CD4-positive, CD25-positive, alpha-beta regulatory T cell (primary cell): ENCODE measurements at places on chromosomes 13 and 19.

DNA sequence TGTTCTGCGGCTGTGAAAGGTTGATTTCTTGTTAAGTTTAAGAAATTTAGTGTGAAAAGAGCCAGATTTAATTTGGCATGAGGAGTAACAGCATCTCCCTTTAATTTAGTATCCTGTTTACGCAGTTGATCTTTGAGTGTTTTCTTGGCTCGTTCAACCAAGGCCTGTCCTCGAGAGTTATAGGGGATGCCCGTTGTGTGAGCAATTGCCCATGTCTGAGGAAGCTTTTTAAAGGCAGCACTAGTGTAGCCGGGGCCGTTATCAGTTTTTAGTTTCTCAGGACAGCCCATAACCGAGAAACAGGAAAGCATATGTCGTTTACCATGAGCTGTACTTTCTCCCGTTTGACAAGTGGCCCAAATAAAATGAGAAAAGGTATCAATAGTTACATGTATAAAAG lies 47.5 kb upstream of the ZNF43 start:
- no peak for DNase-seq

DNA sequence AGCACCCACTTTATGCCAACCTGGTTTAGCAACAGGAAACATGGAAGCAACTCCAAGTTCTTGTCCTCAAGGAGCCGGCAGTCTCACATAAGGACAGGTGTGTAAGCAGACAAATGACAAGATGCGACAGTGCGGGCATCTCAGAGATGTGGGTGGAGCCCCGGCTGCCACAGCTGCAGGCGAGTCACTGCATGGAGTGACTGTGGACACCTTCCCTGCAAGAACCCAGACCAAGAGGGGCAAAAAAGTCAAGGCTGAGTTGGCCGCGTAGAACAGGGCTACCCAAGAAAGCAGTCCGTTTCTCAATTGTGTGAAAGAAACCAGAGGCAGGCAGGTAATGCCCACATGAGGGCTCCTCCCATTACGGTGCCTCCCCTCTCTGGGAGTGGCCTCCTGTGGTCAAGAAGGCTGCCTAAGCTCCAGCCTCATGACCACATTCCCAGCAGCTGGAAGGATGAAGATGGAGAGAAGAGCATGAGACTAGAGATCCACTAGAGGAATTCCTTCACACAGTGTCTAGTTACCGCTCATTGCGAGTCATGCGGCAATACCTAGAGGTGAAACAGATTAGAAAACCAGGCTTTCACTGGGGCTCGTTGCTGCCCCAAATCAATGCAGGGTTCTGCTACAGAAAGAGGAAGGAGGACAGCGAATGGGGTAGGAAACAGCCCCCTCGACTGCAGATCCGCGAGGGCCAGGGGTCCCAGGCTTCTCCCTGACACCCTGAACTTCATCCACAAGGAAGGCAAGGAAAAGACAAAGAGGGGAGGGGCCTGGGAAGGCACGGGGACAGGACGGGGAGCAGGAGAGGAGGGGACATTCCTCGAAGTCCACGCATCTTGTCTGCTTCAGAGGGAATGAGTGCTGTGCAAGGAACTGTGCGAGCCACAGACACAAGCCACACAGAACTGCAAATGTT lies 80.2 kb downstream of the SPACA7 start:
- no peak for DNase-seq

GRCh38 chr19:33239223-33239975 lies 13.7 kb upstream of the SLC7A10 start:
- DNase-seq = no peak

DNA sequence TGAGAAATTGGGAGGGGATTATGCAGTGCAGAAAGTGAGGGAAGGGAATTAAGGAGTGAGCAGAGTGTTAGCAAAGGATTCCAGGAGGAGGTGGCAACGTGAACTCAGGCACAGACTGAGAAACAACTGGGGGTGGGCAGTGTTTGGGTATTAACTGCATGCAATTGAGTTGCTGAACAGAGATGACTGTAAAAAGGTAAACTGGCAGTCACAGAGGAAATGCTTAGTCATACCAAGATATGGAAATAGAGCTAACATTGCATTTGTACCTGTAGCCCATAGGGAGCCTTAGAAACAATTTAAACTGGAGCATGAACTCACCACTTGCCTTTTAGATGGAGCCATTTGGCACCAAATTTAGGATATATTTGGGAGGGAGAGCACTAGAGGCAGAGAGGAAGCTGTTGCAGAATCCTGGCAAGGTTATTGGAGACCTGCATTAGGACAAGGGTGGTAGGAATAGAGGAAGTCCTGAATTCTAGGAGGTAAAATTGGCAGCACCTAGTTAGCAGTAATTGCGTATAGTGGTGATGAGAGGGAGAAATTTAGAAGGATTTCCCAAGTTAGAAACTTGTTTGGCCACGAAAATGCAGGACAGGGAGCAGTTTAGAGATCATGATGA lies 100.6 kb upstream of the FRY start:
- DNase-seq = no peak

- DNase-seq = no peak
Observed at GRCh38 chr13:101556676-101557123, 104.2 kb downstream of the ITGBL1 start.

GRCh38 chr19:49787746-49788145 lies 20.9 kb downstream of the AP2A1 start:
- DNase-seq = no peak

DNA sequence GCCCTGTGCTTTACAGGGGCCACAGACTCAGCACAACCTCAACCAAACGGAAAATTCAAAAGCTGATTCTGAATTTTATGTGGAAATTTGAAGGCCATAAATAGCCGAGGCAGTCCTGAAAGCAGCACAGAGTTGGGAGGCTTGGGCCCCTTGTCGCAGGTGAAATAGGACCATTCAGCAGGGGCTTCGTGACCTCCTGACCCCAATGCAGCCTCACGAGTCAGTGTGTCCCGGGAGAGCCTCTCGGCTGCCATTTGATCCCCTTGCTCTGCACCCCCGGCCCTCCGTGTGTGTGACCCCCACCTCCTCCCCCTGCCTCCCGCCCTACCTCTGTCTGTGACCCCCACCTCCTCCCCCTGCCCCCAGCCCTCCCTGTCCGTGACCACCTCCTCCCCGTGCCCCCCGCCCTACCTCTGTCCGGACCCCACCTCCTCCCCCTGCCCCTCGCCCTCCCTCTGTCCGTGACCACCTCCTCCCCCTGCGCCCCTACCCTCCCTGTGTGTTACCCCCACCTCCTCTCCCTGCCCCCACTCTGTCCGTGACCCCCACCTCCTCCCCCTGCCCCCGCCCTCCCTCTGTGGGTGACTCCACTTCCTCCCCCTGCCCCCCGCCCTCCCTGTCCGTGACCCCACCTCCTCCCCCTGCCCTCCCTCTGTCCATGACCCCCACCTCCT lies 41.7 kb upstream of the TFDP1 start:
- no peak for DNase-seq

DNA sequence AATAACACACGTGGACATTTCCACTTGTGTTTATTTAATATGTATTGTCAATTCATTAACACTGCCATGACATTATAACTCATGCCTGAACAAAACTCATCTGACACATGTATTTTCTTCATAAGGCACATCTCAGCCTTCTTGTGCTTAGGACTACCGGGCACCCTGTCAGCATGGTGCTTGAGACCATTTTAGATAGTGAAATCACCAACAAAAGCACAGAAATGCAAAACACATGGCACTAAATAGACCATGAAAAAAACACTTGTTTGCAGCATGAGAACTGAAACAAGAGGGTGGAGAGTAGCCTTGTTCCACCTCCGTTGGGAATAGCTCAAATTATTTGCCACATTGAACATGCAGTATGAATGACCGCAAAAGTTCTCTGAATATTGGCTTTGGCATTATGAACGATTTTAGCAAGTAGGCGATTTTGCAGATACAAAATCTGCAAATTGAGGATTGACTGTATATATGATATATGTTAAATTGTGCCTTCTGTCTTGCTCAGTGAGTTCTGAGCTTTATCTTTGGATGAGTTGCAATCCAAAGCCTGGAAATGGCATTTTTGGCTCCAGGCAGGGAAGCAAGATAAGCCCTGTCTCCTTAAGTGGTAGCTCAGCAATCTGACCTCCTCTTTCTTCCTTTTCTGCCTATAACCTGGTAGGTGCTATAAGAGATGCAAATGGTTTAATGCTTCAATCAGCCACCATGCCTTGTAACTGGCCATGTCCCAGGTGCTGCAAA lies 328.2 kb downstream of the HS6ST3 start:
- no peak for DNase-seq

DNA sequence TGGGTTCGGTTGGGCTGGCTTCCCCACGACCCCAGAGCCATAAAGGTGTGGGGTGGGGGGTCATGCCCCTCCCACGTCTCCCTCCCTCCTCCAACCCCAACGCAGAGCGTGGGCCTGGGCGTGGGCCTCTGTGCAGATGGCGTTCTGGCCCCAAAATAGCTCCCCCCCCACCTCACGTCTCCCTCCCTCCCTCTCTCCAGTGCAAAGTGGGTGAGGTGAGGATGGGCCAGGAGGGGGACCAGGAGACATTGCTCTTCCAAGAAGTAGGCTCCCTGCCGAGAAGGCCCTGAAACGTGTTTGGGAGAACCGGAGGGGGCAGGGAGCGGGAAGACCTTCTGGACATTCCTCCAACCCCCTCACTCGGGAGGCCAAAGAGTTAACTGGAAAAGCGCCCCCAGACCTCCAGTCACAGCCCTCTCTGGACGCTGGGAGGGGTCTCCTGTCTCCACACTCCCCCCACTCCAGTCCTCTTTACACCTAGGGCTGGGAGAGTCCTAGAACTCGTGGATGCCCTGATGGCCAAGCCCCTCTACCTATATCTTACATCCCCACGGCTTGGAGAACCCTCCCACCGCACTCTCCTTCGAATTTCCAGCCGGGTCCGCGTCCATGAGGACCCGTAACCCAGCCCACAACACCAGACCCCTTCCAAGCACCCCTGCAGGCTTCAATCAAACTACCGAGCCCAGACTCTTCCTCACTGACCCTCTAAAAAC lies 855 bp downstream of the UNC13A start:
- no peak for DNase-seq

DNA sequence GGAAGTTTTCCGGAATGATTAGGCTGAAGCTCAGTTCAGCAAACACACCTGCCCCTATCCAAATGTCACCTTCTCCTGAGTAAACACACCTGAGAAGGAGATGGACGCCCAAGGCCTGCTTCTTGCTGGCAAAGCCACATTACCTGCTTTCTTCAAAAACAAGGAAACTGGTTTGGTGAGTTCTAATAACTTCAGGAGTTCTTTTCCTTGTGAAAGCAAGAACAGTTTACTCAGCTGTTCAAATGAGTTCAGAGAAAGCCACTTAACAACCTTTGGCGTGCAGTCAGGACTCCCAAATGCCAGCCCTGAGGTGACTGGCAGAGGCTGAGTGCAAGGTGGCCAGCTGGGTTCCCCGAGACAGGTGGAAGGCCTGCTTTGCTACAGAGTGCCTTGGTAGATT lies 160.5 kb downstream of the STK24 start:
- no peak for DNase-seq

DNA sequence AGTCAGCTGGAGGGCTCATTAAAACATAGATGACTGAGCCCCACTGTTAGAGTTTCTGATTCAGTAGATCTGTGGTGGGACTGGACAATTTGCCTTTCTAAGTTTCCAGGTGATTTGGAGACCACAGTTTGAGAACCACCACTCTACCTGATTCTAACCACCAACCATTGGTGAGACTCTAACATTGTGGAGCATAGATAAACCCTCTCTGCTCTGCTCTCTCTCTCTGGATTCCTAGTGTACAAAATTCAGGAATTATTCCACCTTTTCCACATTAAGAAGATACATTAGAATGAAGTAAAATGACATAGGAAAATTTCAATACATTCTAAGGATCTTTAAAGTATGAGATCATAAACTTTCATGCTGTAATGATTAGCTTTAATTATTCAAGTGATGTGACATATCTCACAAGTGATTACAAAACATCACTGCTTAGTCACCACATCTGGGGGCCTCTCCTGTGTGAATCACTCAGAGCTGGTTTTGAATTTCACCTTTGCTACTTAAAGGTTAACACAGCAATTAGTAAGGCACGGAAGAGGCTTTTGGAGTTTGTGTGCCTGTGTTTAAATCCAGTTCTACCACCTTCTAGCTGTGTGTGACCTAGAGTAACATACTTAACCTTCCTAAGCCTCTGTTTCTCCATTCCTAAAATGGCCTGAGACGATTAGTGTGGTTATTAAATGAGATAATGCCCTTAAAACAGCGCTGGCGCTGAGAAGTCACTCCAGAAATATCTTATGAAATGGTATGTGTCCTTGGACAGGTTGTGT lies 78.5 kb upstream of the NBEA start:
- DNase-seq = no peak

GRCh38 chr13:99158846-99159245 lies 41.8 kb upstream of the UBAC2 start:
- DNase-seq = no peak

GRCh38 chr19:45164577-45165335 lies 4.0 kb upstream of the NKPD1 start:
- DNase-seq = peak; percentile 17

DNA sequence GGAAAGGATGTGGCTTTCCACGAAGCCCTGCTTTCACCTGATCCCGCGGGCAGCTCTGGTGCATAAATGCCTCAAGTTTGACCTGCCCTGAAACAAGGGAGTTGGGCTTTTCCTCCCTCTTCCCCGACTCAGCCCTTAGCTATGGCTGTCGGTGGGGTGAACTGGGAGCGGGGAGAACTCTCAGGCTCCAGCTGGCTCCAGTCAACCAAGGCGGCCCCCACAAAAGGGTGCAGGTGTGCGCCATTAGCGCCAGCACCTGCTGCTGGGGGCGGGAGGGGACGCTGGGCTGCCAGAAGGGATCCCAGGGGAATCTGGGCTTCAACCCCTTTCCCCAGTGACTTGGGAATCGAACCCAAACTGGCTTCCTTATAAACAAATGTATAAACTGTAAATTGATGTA lies 7.1 kb upstream of the DHRS12 start:
- DNase-seq = no peak

- DNase-seq = no peak
Observed at GRCh38 chr19:29268721-29269393, 55.9 kb upstream of the UQCRFS1 start.

DNA sequence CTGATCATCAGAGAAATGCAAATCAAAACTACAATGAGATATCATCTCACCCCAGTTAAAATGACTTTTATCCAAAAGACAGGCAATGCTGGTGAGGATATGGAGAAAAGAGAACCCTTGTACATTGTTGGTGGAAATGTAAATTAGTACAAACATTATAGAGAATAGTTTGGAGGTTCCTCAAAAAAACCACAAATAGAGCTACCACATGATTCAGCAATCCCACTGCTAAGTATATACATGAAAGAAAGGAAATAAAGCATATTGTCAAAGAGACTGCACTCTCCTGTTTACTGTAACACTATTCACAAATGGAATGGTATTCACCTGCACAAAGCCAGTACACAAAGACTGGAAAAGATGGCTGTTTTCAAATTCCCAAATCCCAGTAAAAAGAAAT lies 1233.7 kb downstream of the PCDH17 start:
- no peak for DNase-seq

GRCh38 chr19:11563532-11563931 lies 4.5 kb upstream of the ELOF1 start:
- DNase-seq = no peak

- no peak for DNase-seq
Observed at GRCh38 chr19:58387338-58388174, 487 bp downstream of the RPS5 start.

GRCh38 chr19:305240-306150 lies 14.3 kb upstream of the PLPP2 start:
- DNase-seq = no peak

- no peak for DNase-seq
Observed at GRCh38 chr13:43830497-43830881, 43.7 kb upstream of the ENOX1 start.

- no peak for DNase-seq
Observed at GRCh38 chr13:41499452-41499851, 42.1 kb downstream of the RGCC start.
